ENCODE measurements at places on chromosomes 3 and 15.

- no peak for DNase-seq
These were observed 29.2 kb downstream of the PLOD2 start for GRCh38 chr3:146131616-146132410.

DNA sequence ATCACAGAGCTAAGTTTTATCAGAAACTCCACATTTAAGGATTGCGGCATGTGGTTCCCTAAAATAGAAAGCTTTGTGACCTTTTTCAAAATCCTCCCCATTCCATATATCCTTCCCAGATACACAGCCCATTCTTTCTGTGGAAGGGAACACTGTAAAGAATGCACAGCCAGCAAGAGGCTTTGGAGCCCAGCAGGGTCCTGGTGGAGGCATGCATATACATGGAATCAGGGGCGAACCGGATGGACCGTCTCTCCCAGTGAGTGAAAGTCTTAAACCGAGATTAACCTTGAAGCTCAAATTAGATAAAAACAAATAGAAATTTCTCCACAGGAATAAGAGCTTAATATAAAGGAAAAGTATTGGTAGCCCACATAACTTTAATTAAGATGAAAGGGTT, 436.2 kb upstream of the MDFIC2 start:
- DNase-seq = no peak

DNA sequence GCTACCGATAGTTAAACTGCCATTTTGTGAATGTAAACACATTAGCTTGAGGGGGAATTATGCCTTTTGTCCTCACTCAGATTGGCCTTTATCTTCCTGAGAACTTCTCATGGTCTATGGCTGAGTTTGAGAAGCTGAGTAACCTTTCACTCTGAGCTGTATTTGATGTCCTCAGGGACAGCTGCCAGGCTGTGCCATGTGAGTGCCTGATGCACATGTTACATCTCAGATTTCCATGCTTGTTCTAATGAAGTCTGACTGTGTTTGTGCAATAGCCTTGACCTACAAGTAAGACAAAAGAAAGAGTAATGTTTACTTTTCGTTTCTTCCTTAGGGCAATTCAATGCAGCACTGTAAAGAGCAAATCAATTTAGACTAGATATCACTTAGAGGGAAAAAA, 44.1 kb upstream of the ARL6 start:
- DNase-seq = no peak

DNA sequence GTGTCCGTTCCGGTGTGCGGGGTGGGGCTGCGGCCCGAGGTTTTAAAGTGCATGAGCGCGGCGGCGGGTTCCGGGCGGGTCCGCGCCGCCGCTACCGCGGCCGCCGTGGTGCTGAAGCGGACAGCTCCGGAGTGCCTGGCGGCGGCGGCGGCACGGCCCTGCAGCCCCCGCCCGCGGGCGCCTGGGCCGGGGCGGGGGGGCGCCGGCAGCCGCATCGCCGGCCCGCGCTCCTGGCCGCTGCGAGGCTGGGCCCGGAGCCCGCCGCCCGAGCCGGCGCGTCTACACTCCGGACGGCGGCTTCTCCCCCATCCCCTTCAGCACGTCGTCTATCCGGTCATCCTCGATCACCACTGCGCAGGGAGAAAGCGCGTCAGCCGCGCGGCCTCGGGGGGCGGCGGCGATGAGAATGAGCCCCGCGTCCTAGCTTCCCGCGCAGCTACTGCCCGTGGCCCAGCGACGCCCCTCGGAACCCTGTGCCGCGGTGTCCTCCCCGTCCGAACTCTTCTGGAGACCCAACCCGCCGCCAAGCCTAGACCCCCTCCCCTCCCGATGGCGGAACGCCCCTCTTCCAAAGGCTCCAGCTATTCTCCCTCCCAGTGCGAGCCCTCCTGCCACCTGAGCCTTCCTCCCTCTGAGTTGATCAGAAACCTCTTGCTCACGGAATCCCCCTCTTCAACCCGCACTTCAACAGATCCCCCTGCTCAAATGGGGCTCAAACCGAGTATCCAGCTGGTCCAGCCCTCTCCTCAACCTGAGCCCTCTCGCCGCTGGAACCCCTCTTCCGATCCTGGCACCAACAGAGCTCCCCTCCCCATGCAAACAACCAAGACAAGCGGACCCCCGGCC, 1.3 kb downstream of the CAMK2N2 start:
- peak; percentile 53 for DNase-seq

GRCh38 chr15:75620841-75621391, 4.6 kb downstream of the SNUPN start:
- DNase-seq = no peak

GRCh38 chr3:159766563-159767185, 222.0 kb upstream of the IL12A start:
- DNase-seq = no peak

GRCh38 chr15:92091155-92091734, 237.7 kb downstream of the SLCO3A1 start:
- DNase-seq = no peak

DNA sequence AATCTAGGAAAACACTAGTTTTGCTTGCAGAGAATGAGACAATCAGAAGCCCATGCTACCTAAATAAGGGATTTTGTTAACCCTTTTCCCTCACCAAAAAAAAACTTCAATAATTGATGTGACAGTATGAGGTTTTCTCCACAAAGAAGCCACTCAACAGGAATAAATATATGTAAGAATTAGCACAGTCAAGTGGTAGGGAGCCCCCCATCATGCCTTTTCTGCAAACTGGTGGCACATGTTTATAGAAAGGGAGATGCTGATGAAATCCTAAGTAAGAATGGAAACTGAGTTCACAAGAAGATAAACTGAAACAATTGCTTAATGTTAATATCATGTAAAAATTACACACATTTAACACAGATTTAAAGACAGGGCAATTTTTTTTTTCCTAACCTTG, 51.0 kb downstream of the PHC3 start:
- no peak for DNase-seq

- DNase-seq = no peak
These were observed 56.0 kb downstream of the KAT2B start for GRCh38 chr3:20096135-20096685.

GRCh38 chr3:7305561-7305960, 444.6 kb downstream of the GRM7 start:
- DNase-seq = no peak

DNA sequence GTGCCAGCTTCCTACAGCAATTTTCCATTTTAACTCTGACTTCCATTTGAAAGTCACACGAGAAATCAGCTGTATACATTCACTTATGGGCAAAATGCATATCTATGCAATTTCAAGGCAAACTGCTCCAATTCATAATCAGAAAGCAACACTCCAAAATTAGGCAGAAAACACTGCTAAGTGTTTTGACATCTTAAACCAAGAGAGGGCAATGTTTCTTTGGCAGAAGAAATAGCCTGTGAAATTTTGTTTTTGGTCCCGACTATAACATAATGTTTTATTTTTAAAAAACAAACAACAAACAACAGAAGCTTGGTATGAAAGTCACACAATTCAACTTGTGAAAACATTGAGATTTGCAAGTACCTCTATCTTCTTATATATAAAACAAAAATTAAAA, 42.6 kb downstream of the GOLIM4 start:
- DNase-seq = no peak
